ENCODE measurements at places on chromosomes 4 and X.

- peak; percentile 25 for DNase-seq
These were observed 93.3 kb downstream of the ANXA3 start for GRCh38 chr4:78644744-78645330.

GRCh38 chr4:153809916-153810810 lies 21.3 kb upstream of the SFRP2 start:
- DNase-seq = no peak

GRCh38 chr4:39976141-39976944 lies 1.4 kb downstream of the PDS5A start:
- DNase-seq = peak; percentile 44

DNA sequence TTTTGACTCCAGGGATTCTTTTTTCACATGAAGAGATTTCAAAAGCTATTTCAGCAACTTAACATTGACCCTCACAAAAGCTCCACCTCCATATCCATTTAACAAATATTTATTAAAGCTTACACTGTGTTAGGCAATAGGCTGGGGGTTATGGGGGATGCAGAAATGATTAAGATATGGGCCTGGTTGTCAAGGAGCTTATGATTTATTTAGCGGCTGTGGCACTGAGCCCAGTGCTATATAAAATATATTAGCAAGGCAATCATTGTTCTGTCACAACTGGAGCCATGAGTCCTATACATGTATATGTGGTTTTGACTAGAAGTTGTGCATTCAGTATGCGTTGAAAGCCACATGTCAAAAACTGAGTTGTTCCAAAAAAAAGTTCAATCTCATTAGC lies 131.1 kb downstream of the GPC3 start:
- no peak for DNase-seq

GRCh38 chr4:81038636-81039350 lies 8.3 kb downstream of the BMP3 start:
- no peak for DNase-seq

DNA sequence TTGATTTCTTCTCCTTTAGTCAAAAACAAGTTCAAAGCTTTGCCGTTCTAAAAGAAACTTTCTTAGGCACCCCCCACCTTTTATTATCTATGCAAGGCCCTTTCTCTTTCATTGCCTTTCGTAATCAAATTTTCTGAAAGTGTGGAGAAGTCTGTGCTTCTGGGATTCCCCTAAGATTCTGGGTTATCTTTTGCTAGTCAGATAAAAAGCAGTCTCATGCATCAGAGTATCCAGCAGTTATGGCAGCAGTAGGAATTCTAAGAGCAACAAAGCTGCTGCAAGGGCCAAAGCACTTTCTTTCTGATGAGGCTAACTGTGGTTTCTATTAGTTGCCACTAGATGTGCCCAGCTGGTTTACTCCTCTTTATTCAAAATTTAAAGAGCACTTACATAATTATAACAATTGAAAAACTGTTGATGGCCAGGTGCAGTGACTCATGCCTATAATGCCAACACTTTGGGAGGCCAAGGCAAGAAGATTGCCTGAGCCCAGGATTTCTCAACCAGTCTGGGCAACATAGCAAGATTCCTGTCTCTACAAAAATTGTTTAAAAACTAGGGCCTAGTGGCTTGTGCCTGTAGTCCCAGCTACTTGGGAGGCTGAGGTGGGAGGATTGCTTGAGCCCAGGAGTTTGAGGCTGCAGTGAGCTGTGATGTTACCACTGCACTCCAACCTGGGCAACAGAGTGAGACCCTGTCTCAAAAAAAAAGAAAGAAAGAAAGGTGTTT lies 296.2 kb downstream of the PAPSS1 start:
- no peak for DNase-seq

- no peak for DNase-seq
These were observed 59.1 kb downstream of the MID1IP1 start for GRCh38 chrX:38860106-38861013.
